ENCODE measurements at places on chromosomes 2 and 18. TPM values are rescaled to one million over a fixed set of nuclear protein-coding genes. Genes with fewer than 3 reads are reported as not detected.
A peak's percentile ranks its signal among the peaks of the same experiment; 100 is the strongest.

DNA sequence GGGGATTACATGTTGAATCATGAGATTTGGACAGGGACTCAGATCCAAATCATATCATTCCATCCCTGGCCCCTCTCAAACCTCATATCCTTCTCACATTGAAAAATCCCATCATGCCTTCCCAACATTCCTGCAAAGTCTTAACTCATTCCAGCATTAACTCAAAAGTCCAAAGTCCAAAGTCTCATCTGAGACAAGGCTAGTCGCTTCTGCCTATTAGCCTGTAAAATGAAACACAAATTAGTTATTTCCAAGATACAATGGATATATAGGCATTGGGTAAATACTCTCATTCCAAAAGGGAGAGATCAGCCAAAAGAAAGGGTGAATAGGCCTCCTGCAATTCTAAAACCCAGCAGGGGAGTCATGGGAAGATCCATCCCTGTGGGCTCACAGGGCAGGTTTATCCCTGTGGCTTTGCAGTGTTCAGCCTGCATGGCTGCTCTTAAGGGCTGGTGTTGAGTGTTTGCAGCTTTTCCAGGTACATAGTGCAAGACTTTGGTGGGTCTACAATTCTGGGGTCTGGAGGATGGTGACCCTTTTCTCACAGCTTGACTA is 21.2 kb upstream of the SLC14A1 start:
- H3K27me3 ChIP-seq: no peaks in the 10 kb centered on the region
- H3K4me3 ChIP-seq: no peak overlapping the region
- H3K27ac ChIP-seq: no peak overlapping the region
- H3K36me3 ChIP-seq: no peaks in the 10 kb centered on the region
- DNase-seq: no peak

Gene POTEI
- not detected for total RNA-seq

DNA sequence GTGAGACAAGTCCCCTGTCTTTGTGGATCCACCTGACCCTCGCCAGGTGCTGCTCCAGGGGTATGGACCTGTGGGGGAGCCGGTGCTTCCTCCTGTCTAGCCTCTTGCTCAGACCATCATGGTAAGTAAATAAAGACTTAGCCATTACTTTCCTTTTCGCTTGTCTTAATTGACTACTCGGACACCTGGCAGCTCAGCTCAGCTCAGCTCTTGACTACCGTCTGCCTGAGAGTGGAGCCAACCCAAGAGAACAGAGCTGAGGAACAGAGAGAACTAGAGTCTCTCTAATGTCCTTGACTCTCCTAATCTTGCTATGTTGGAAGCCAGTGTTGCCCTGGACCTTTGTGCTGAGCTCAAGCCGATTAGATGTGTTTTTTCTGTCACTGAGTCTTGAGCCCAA is 170.3 kb upstream of the CXCR4 start:
- no peak overlapping the region for H3K27ac ChIP-seq
- DNase-seq: no peak
- no peaks in the 10 kb centered on the region for H3K36me3 ChIP-seq
- H3K4me3 ChIP-seq: no peak overlapping the region

DNA sequence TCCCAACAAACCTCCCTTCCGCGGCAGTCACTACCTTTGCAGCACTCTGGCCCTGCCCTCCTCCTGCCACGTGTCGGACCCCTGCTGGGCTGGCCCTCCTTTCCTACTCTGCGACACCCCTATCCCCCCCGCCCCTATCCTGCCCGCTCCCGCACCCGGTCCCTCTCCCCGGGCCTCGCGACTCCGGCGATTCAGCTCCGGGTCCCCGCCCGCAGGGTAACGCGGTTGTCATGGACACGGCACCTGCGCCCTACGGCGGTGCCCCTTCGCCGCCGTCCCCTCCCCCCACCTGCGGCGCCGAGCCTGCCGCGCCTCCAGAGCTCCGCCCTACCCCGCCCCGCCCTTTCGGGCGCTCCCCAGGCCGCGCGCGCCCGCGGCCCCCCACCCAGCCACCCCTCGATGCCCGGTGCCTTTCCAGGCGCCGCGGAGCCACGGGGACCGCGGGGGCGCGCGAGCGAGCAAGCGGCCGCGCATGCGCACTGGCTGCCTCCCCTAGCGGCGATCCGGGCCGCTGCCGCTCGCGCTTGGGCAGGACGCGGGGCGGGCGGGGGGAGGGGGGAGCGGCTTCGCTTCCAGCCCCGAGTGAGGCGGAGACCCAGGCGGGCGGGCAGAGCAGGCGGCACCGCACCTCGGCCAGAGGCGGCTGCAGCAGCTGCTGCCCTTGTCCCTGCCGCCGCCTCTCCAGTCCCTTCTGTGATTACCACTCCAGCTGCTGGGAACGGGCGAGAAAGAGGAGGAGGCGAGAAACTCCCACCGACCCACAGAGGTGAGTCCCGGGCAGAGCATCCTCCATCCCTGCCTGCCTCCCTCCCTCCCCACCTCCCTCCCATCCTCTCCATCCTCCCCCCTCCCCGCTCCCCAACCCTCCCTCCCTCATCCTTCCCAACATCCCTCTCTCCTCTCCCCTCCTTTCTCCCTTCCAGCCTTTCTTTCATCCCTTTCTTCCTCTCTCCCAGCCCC is at the start of gene CTNNA2:
Gene CTNNA2 (plus strand): TSS at position 610 of the 960 bp plus-strand sequence.
- H3K4me1 ChIP-seq: peaks cover 4% of the 10 kb centered on the region
- H3K27me3 ChIP-seq: peaks cover 41% of the 10 kb centered on the region
- H3K4me3 ChIP-seq: peak within 1 kb of the TSS; percentile 61
- H3K27ac ChIP-seq: no peak within 1 kb of the TSS
- no peaks in the 10 kb centered on the region for H3K36me3 ChIP-seq

DNA sequence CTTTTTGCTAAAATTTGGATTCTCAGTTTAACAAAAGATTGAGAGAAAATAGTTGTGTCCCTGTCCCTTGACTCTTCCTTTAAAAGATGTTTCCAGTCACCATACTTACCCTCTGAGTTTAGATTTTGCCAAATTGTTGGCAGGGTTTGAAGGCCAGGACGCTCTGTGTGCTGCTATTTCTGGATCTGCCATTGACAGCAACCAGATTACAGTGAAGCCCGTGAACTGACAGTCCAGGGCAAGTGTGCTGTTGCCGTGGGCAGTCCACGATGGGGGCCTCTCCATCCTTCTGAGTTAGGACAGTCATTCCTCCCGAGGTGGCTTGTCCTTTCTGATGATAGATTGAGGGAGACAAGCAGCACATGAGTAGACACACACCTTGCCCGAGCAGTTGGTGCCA is 89.9 kb downstream of the PTPRM start:
- peak; percentile 29 for DNase-seq
- peaks cover 69% of the 10 kb centered on the region for H3K4me1 ChIP-seq
- no peaks in the 10 kb centered on the region for H3K27me3 ChIP-seq
- H3K27ac ChIP-seq: peak overlapping the region; percentile 90
- peak overlapping the region; percentile 13 for H3K4me3 ChIP-seq

Gene C2orf80
- not detected for total RNA-seq

Gene SPC25
- 0.60 TPM for total RNA-seq

DNA sequence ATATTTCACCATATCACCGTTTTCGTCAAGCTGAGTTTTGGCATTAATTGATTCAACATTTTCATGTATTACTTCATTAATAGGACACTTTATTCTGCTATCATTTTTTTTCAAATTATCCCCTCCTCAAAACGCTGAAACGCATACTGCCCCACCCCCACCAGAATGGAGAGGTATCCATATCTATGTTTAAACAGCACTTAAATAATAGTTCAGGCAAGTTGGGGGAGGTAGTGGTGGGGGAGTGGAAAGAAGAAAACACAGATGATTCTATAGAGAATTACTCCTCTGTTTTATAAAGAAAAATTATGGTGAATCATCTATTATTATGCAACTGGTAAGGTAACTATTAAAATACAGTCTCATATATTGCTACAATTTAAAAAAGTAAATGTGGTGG is 314.4 kb upstream of the ZEB2 start:
- H3K4me3 ChIP-seq: no peak overlapping the region
- no peaks in the 10 kb centered on the region for H3K36me3 ChIP-seq
- no peak for DNase-seq
- peak overlapping the region; percentile 72 for H3K27ac ChIP-seq

Gene CCDC68
- total RNA-seq: 5.1 TPM

GRCh38 chr2:33134791-33135560 is 188.2 kb downstream of the LTBP1 start:
- H3K4me3 ChIP-seq: peak overlapping the region; percentile 57
- H3K27ac ChIP-seq: peak overlapping the region; percentile 86
- H3K27me3 ChIP-seq: no peaks in the 10 kb centered on the region
- peaks cover 82% of the 10 kb centered on the region for H3K4me1 ChIP-seq

GRCh38 chr18:58776084-58776483 is 88.6 kb upstream of the ZNF532 start:
- no peak overlapping the region for H3K27ac ChIP-seq
- H3K27me3 ChIP-seq: no peaks in the 10 kb centered on the region
- no peaks in the 10 kb centered on the region for H3K4me1 ChIP-seq
- no peaks in the 10 kb centered on the region for H3K36me3 ChIP-seq
- DNase-seq: no peak

Gene ALK
- total RNA-seq: 0.14 TPM

DNA sequence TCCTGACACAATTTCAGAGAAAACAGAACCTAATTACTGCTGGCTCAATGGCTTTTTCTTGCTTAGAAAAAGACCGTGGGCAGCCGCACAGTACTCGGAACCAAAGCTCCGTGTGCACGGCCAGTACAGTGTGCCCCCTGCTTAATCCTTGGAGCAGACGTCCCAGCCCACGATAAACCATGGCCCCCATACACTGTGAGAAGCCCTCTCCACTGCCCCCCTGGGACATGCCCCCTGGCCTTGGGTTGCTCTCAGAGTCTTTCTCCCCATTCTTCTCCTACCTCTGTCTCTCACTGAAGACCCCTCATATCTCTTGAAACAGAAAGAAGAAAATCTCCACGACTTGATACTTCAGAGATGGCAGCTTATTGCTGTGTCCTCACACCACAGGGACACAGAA is 44.0 kb downstream of the CYP26B1 start:
- no peaks in the 10 kb centered on the region for H3K4me1 ChIP-seq
- no peak overlapping the region for H3K27ac ChIP-seq
- H3K4me3 ChIP-seq: no peak overlapping the region
- peaks cover 59% of the 10 kb centered on the region for H3K27me3 ChIP-seq

DNA sequence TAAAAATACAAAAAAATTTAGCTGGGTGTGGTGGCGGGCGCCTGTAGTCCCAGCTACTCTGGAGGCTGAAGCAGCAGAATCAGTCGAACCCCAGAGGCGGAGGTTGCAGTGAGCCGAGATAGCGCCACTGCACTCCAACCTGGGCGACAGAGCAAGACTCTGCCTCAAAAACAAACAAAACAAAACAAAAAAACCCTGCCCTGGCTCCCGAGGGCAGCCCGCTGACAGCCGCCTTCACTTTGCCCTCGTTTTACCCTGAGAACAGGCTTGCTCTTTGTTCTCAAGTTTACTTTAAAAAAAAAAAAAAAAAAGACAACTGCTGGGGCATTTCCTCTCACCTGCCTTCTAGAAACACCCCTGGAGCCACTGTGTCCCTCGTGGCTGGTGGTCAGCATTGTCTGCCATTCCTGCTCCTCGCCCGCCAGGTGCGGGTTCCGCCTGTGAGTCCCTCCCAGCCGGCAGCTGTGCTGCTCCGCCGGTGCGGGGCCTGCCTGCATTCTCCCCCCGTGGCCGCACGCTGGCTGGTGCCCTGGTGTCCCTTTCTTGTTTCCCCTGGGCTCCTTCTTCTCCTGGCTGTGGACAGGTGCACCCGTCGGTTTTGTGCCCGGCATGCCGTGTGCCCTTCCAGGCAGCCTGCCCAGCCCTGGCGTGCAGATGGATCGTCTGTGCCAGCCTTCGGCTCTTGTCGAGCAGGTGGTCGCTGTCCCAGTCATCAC is 105.7 kb downstream of the USP40 start:
- no peak overlapping the region for H3K27ac ChIP-seq
- no peaks in the 10 kb centered on the region for H3K27me3 ChIP-seq
- no peak for DNase-seq
- H3K4me3 ChIP-seq: no peak overlapping the region
- peaks cover 97% of the 10 kb centered on the region for H3K36me3 ChIP-seq

DNA sequence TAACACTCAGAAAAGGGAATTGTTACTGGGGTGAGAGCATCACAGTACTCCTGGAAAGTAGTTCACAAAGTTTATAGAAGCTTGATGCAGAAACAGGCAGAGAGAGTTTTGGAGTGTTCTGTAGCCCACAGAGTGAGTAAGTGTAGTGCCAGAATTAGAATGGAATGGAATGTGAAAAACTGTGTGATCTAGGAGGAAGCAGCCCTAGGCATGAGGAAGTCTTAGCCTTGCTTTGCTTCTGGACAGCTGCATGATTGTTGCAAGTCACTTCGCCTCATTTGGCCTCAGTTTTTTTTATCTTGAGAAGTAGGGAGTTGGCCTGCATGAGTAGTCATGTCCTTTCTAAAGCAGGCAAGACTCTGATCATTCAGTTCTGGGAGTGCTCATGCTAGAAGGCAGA is 10.9 kb downstream of the SERPINB12 start:
- no peak overlapping the region for H3K4me3 ChIP-seq
- no peak for DNase-seq
- no peaks in the 10 kb centered on the region for H3K36me3 ChIP-seq
- H3K4me1 ChIP-seq: peaks cover 16% of the 10 kb centered on the region

GRCh38 chr2:37775908-37776250 is 104.4 kb upstream of the CDC42EP3 start:
- no peaks in the 10 kb centered on the region for H3K27me3 ChIP-seq
- H3K36me3 ChIP-seq: no peaks in the 10 kb centered on the region
- peaks cover 18% of the 10 kb centered on the region for H3K4me1 ChIP-seq
- no peak for DNase-seq

DNA sequence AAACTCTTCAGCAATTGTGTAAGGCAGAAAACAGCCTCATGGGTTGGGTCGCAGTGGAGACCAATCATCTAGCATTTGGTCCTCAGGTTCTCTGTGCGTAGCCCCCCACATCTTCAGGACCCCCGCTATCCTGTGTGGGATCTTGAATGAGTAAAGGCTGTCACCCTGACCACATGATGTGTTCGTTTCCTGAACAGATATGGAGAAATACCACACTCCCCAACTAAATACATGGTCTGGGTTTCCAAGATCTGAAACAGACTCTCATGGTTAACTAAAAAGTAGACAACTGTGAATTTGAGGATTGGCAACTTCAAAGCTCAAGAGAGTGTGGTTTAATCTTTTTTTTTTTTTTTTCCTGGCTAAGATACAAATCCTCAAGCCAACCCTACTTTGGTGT is 23.2 kb downstream of the DOCK10 start:
- DNase-seq: no peak
- no peak overlapping the region for H3K27ac ChIP-seq
- H3K4me1 ChIP-seq: no peaks in the 10 kb centered on the region

DNA sequence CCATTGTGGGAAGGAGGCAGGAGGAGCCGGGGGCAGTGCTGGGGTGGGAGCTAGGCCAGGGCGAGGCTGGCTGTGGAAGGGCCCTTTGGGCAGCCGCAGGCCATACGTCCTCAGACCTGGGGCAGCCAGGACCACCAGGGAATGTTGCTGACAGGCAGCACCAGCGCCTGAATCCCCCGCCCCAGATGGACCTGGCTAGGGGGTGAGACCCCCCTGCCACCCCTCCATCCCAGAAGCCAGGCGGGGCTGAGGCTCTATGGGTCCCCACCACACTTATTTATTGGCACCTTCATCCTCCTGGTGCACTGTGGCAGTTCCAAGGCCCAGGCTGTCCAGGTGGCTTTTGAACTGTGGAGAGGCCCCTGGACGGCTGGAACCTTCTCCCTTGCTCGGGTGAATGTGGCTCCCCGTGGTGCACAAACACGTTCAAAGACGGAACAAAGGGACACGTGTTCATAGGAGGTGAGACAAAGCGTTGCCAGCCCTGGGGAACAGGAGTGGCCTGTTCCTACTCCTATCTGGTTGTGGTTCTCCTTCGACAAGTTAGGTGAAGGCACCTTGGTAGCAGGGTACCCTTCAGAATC is 35.1 kb downstream of the RAMP1 start:
- H3K4me1 ChIP-seq: peaks cover 65% of the 10 kb centered on the region
- H3K27me3 ChIP-seq: no peaks in the 10 kb centered on the region
- no peak for DNase-seq

GRCh38 chr2:119746836-119747686 is 12.7 kb upstream of the PTPN4 start:
- no peak for DNase-seq
- H3K4me1 ChIP-seq: peaks cover 10% of the 10 kb centered on the region
- H3K4me3 ChIP-seq: no peak overlapping the region
